ENCODE measurements at places on chromosomes 5 and 9.

DNA sequence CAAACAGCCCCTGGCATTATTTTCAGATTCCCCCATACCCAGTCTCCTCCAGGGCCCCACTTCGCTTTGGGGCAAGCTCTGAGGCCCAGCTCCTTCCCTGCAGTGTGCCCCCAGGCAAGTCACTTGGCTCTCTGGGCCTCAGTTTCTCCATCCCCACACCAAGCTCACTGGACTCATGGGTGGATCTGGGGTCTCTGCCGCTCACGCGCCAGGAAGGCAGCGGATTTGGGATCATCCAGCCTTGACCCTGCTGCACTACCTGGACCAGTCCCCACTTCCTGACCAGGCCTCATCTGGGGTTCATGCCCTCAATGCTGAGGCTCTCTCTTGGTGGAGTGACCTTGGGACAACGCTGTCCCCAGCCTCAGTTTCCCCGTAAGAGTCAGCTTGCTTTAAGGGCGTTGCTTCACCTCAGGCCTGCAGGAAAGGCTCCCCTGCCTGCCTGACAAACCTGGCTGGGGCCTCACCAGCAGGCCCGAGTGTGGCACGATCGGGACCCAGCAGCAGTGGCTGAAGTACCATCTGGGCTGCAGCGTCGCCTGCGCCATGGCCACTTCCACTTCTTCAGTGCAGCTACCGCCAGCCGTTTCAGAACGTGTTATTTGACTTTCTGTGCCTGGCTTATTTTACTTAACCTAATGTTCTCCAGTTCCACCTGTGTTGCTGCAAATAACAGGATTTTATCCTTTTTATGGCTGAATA is 519.6 kb upstream of the SEMA6A start:
- no peak for DNase-seq

GRCh38 chr5:39992617-39993202 is 567.9 kb upstream of the DAB2 start:
- no peak for DNase-seq

GRCh38 chr5:111472579-111472978 is 39.8 kb downstream of the STARD4 start:
- no peak for DNase-seq

- DNase-seq, result no peak
These were observed 616.0 kb downstream of the ACTL7B start for GRCh38 chr9:108239696-108240321.

DNA sequence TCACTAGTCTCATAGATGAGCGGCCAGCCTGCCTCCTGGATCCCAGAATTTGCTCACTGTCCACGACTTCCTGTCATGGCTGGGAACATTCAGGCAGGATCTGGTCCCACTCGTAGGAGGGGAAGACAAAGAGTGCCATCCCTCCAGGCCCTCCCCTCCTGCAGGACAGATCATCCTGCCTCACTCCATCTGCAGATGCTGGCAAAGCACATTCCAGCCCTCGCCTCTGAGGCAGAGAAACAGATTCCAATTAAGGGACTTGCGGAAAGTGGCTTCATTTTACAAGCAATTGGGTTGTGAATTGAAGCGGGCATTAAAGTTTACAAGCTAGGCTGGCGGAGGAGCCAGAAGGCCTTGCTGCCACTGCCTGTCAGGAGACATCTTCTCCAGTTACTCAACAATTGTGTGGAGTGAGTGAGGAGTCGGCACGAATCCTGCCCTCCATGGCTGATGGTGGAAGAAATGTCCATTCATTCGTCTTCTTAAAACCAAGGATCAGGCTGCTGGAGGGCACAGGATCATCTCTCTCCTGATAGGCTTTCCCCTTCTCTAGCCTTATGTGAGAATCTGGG is 41.8 kb upstream of the KCNMB1 start:
- DNase-seq, result no peak

DNA sequence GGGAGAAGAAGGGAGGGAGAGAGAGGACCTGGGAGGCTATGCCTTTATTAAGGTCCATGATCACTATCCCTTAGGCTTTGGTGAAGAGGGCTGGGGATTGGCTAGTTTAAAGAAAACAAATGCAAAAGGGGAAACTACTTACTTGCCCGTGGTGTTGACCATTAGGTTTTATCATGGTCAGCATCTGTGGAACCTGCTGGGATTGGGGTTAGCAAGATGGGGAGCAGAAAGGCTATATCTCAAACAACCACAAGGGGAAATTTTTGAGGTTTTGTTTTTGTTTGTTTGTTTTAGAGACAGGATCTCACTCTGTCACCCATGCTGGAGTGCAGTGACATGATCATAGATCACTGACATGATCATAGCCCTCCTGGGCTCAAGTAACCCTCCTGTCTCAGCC is 9.0 kb upstream of the RAD23B start:
- no peak for DNase-seq

- no peak for DNase-seq
These were observed 140.2 kb upstream of the TRIM32 start for GRCh38 chr9:116546711-116547581.

DNA sequence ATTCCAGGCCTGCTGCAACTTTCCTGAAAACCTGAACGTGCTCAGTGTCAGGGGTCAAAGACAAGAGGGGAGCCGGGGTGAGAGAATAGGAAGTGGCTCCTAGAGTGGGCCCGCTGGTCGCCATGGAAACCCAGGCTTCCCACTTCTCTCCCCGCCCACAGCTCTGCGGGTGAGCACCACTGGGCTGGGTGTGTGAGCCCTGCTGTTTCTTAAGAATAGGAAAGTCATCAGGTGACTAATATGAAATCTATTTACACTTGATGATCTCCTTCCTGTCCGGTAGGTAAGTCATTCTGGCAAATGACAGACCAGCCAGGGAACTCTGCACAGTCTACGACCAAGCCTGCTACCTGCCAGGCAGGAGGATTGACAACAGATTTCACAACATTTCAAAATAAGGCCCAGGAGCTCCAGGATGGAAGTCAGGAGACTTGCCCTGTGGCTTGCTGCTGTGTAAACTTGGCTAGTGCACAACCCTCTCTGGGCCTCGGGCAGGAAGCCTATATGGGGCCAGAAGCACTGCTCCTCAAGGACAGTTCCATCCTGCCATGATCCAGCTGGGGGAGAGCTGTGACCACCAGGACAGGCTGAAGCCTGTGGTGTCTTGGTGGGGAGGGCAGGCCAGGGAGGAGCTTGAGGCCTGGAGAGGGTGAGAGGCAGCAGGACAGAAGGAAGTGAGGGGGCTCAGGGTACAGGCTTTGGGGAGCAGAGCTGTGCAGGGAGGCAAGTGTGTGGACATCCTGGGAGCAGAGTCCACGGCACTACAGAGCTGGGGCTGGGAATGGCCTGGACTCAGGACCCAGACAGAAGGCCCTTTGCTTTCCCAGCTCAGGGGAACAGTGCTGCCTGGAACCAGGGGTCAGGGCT is 60.6 kb downstream of the SHB start:
- DNase-seq, result peak; percentile 94

Data from NCI-H146 (cell line).